NCI-H1417 treated with DMSO at 0.1 percent for 48 hours (cell line): ENCODE measurements at places on chromosomes 5 and 9.
A peak's percentile ranks its signal among the peaks of the same experiment; 100 is the strongest.

DNA sequence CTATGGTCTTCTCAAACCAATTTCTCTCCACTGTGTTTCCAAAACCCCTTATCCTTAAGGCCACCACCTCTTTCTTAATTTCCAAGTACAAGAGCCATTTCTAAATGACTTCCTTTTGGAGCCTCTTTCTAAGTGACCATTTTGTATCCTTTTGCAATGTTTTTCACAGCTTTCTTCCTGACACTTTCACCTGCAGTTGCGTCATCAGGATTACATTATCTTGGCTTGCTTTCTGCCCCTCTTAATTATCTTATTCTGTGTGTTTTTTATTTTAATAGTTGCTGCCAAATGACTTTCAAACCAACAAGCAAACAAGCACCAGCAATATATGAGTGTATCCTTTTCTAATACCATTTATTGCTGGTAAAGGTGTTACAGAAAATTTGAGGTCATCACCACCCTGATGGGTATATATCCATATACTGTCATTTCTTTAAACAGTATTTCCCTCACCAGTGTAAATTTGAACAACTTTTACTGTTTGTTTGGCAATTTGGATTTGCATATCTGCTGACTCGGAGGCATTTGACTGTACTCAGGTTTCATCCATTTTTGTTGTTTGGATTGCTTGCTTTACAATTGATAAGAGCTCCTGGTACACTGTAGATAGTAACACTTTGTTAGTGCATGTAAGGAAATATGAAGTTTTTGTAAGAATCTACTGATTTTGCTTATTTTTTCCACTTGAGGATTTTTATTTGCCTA lies 5.4 kb upstream of the ANXA1 start:
- DNase-seq, result no peak

DNA sequence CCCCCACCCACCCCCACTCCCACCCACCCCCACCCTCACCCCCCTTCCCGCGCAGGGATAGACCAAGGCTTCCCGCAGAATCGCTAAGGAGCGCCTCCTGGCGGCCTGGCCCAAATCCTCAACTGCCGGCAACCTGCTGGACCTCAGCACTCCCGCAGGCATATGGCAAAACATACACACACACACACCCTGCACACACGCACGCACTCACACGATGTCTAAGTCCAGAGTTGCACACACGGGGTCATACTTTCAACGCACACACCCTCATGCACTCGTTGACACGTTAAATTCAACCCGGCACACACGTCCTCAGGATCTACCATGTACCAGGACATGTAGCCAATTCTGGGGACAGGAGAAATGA lies 1.7 kb downstream of the CPLX2 start:
- no peak for DNase-seq

DNA sequence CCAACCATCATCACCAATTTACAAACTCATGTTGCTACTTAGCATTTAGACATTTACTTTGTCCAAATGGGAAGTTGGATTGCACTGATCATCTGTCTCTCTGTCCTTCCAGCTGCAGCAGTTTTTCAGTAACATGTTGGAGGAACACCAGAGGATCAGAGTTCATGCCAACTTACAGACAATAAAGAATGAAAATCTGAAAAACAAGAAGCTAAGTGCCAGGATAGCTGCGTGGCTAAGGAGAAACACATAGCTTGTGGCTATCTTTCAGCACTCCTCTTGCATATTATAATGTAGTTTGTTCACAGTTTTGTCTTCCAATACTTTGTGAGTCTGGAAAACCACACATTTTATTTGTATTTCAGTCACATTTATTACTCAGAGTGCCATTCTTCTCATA lies 6.4 kb upstream of the ARL14EPL start:
- no peak for DNase-seq

- peak; percentile 18 for DNase-seq
Measured at GRCh38 chr9:133726401-133727276, 11.5 kb downstream of the SARDH start.
